ENCODE measurements at places on chromosomes 12 and 14.

- DNase-seq: no peak
Measured at GRCh38 chr14:89428173-89428523, 11.1 kb upstream of the FOXN3 start.

DNA sequence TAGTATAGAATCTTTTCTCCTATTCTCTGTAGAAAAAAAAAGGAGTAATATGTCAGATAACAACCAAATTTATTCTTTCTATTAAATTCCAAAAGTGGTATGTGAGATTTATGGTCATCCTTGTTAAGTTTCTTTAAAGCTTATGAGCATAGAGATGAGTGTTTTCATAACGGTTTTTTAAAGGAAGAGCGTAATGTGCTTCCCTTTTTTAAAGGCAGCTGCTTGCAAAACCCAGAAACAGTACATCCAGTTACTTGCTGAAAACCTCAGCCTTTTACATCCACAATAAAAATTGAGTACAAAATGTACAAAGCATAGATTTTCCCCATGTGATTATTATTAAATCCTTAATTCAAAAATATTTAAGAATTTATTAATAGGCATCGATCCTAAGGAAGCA, 53.6 kb upstream of the CD163 start:
- no peak for DNase-seq

DNA sequence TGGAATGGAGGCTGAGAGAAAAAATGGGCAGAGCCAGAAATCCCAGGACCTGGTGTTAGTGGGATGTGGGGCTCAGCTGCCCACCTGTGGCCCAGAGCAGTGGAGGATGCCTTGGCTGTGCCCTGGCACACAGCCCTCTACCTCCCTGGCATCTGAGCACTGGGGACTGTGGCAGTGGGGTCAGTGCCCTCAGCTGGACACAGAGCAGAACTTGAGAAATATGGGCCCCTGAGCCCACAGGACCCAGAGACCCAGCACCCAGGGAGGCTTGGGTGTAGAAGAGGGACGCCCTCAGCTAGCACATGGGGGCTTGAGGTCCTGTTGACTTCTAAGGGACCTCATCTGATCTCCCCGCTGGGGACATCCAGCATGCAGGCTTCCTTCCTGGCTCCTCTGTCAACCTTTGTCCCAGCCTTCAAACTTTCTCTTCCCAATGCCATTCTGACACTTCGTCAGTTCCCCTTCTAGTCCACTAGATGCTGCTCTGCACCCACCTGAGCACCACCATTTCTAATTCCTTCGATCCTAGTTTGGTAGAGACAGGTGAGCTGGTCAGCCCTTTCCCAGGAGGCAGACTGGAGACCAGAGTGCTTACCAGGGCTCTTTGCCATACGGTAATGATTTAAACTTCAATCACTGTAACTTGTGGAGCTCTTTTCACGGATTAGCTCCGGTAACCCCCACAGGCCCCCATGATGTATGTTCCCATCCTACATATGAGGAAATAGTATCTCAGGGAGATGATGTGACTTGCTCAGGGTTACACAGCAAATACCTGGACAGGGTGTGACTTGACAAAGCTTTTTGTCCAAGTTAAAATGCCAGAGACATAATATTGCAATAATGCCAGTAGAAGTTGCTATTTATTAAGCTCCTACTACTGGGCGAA, 143.7 kb downstream of the ASCL4 start:
- DNase-seq: peak; percentile 32

- DNase-seq: no peak
Measured at GRCh38 chr12:53950437-53950773, 4.3 kb upstream of the HOXC12 start.

- DNase-seq: peak; percentile 57
Measured at GRCh38 chr14:50501642-50502041, 30.7 kb downstream of the MAP4K5 start.

DNA sequence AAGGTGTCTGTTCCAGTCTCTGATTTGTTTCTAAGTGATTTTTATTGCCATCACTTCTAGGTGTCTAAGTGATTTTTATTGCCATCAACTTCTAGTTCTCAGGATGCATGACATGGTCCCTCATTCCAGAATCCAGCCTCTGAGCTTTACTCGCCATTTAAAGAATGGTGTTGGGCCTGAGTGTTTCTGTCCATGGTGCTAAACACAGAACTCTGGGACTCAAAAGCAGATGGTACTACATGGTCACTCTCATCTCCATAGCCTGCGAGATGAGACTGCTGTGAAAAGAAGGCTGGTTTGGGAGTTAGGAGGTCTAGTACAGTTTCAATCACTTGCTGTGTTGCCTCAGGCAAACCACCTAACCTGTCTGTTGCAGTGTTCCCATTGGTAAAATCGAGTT, 276.6 kb downstream of the NRXN3 start:
- peak; percentile 25 for DNase-seq

GRCh38 chr14:76352639-76353281, 23.2 kb upstream of the ESRRB start:
- peak; percentile 78 for DNase-seq

DNA sequence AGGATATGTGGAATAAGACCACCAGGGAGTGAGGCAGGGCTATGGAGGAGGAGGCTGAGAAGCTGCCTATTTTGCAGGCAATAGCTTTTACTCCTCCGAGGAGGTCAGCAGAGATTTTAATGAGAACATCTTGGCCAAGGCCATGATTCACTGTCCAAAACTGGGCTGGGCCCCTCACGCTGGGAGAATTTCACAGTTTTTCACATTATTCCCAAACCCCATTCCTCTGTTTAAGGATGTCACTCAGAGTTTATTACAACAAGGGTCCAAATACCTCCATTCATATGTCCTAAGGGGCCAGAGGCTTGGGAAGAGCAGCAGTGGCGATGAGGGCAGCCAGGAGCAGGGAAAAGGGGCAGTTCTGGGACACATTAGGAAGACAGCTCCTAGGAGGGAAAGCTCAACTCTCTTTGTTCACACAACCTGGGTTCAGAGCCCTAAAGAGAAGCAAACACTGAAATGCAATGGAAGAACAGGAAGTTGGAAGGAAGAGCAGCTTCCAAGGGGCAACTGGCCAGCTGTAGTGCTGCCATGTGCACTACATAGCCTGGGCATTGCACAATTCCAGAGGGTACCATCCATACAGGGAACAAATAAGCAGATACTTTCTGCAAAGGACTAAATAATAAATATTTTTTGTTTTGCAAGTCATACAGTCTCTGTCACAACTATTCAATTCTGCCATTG, 283.2 kb downstream of the NUAK1 start:
- DNase-seq: no peak

- peak; percentile 9 for DNase-seq
Measured at GRCh38 chr14:98766818-98767217, 505.2 kb downstream of the BCL11B start.

Measured in urothelium cell line (cell line).